ENCODE measurements at places on chromosomes 12 and 14.

DNA sequence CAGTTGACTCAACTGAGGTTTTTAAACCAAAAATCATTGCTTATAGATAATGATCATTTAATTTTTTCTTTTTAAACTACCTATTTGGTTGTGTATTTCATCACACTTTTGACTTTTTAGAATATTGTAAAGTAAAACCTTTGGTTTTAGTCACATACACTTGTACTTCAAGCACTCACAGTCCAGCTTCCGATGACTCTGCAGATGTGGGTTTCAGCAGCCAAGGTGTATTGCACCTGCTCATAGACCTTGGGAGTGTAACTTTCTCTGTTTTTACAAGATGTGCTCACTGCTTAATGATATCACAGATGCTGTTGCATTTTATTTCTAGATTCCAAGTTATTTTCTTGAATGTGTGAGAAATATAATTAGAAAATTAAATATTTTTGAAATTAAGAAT, 188.3 kb upstream of the SLC38A2 start:
- DNase-seq = no peak

DNA sequence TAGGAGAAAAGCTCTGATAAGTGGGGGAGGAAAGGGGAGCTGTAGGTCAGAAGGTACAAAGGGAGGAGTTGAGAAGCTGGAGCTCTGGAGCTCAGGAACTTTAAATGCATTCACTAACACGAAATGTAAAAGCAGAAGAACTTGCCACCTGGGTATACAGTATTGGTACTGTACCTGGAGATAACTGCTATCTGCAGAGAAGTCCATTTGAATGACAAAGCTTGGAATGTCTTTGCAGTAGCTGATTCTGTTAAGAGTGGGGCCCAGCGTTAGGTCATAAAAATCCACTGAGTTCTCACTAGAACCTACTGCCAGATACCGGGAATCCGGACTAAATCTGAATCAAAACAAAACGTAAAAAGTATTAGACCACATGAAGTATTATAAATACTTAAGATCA, 55.6 kb downstream of the ZC3H14 start:
- no peak for DNase-seq

DNA sequence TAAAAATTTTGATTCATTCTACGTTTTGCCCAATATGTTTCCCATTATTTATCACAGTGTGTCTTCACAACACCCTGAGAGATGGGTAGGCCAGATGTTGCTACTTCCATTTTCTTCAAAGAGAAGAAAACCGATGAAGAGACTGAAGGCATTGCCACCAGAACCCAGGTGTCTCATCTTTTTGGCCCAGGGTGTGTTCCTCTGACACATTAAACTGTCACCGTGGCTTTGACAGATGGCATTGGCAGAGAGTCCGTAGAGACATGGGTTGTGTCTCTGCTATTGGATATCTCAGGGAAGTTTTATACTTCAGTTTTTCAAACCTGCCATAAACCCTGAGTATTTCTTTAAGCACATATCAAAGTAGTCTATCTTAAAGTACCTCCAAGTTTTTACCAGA, 11.3 kb upstream of the NUDT4 start:
- no peak for DNase-seq

DNA sequence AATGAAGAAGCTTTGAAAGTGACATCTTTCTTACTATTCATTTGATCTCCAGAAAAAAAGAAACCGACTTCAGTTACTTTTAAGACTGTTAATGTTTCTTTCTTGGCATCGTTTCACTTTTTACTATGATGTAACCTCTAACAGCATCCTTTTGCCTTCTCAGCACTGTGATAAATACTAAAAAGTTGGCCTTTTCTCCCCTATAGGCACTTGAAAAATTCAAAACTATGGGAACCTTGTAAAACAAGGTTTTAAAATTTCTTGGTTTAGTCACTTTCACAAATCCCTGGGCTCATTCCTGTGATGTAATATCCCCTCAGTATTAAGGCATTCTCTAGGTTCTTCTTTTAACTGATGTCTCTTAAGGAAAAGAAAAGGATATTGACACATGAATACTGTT, 281.8 kb downstream of the EGLN3 start:
- no peak for DNase-seq

- DNase-seq = no peak
These were observed 10.5 kb downstream of the MLXIP start for GRCh38 chr12:122089077-122089476.

DNA sequence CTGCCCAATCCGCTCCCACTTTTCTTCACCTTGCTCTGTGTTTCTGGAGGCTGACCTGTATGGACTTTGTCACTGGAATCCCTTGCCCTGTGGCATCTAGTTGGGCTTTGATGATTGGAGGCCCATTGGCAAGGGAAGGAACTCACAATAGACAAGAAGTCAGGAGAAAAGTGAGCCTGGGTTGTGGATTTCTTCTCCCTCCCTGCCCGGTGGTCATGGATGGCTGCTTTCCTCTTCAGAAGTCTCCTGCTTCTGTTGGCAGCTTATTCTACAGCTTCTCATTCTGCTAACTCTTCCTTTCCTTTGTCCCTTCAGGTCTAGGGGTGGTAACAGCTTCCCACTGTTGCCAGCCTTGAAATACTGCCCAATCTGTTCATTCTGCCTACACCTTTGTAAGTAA, 13.9 kb upstream of the CCDC60 start:
- no peak for DNase-seq

DNA sequence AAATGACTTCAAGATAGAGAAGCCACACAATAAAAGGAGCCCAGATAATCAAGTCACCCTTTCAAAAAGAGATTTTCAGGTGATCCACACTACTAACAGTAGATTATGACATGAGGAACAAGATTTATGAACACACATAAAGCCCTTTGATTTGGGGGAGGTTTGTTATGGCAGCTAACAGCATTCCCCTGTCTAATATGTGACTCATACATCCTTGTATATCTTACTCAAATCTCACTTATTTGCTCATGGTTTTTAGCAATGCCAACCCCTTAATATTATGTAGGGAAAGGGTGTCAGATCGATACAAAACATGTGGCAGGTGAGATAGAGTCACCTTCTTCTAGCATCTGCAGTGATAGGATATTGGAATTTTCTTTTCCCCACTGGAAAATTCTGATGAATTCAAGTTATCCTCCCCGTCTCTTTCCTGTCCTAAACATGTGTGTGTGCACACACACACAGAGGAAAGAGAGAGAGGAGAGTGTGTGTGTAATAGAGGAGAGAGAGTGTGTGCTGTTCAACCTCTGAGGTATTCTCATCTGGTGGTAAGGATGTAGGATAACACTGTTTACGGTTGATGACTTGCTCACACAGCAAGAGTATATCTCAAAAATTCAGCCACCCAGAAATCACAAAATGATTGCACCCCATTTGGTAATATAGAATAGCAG, 319.9 kb downstream of the KCNC2 start:
- DNase-seq = no peak

DNA sequence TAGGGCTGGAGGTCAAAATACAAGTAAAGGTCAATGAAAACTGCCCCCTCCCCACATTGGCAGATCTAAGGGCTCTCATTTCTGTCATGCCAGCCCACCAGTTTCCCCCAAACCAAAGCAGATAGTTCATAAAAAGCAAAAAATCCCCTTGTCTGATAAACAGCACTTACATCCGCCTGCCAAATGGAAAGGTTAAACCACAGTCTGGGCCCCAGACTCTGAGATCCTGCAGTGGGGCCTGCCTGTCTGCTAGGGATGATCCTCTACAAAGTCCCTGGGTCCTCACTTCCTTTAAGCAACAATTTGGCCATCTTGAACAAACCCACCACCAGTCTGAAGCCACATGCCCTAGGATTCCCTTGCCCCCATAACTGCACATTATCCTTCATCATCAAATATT, 9.7 kb upstream of the RPS26 start:
- no peak for DNase-seq

DNA sequence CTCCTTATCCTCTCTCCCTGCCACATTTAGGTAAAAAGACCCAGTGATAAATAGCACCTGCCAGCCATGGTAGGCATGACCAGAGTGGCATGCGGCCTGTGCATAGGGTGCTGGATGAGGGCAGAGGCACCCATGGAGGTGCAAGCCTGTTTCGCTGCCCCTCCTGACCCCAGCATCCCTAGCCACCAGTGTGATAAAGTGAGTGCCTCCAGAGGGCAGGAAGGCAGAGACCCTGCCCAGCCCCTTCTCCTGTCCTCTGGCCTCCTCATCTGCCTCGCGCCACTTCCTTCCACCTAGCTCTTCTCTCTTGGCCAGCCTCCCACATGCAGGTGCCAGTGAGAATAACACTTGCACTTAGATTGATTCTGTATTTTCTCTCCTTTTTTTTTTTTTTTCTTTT, 108.3 kb upstream of the FUT8 start:
- DNase-seq = no peak

DNA sequence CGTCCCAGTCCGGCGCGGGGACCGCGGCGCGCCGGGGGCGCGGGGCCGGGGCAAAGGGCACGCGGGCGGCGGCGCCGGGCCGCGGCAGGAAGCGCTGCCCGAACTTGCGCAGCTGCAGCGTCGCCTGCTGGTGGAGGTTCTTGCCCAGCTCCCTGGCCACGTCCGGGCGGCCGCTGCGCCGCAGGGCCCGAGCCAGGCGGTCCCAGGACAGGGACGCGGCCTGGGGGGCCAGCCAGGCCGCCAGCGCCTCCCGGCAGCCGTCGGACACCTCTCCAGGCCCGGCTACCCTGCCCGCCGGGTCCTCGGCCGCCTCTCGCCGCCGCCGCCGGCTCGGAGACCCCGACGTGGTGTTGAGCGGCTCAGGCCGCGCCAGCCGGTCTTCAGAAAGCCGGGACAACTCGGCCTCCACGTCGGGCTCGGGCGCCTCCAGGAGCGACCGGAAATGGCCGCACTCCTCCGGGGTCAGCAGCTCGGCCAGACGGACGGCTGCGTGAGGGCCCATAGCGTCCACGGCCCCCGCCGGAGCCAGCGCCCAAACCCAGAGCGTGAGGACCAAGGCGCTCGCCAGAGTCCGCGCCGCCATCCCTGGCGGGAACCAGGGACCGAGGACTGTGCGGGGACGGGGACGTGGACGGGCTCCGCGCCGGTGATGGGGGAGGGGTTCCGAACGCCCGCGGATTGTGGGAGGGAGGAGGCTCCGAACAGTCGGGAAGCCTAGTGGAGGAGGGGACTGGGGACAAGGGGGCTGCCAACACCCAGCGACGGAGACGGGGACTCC, 34.0 kb downstream of the FIGNL2 start:
- peak; percentile 31 for DNase-seq

- no peak for DNase-seq
These were observed 7.8 kb downstream of the KMT5A start for GRCh38 chr12:123391546-123392343.

DNA sequence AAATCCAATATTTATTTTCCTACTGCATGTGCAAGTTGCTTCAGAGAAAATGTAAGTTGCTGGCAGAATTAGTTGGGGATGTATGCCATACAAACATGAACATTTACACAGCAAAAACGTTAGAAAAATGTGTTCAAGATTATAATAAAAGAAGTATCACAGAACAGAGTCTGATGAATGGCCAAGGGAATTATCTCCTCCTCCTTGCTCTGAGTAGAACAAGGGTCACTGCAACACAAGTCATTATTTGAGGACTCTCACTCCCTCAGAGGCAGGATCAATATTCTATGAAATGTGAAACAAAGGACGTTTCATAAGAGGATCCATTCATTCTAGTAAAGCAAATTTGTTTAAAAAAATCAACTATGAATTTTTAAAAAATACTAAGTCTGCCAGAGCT, 177.8 kb downstream of the PRKD1 start:
- DNase-seq = no peak

- DNase-seq = no peak
These were observed 62.8 kb upstream of the RFLNA start for GRCh38 chr12:124231980-124232653.

DNA sequence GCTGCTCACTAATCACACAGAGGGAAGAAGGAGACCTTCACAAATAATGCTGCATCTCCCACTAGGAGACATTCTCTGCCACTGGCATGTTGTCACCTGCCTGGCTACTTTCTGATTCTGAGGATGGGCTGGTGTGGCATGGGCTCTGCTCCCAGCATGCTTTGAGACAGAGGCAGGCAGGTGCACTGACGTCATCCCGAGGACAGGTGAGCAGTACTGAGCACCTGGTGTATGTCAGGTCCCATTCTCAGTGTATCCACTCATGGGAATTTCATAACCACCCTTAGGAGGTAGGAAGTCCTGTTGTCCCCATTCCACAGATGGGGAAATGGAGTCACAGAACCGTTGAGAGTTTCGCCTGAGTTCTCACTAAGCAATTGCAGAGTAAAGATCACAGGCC, 597.9 kb downstream of the VRK1 start:
- DNase-seq = no peak

GRCh38 chr14:93032421-93032936, 83.2 kb downstream of the ITPK1 start:
- no peak for DNase-seq

GRCh38 chr14:100306101-100306997, at the start of gene SLC25A29:
TSS of gene SLC25A29 (minus strand) at chr14:100306444. CDS start at chr14:100306232, 212 bp downstream.
- DNase-seq = peak; percentile 59

GRCh38 chr12:94614288-94614721, 36.1 kb downstream of the TMCC3 start:
- DNase-seq = no peak

- DNase-seq = no peak
These were observed 84.0 kb downstream of the BEGAIN start for GRCh38 chr14:100503251-100503650.

DNA sequence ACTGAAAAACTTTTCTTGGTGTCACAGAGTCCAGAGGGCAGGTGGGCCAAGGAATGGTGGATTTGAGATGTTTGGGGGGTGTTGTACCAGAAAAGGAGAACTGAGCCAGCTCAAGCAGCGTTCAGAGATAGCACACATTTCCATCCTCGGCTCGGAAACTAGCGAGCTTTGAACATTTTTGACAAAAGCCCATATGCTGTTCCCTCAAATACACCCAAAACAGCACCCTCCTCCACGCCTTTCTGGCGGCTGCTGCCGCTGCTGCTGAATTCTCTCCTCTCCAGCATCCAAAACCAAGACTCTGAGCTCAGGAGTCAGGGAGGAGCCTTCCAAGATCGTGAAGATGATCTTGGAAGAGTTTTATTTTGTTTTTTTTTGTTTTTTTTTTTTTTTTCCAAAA, 961 bp downstream of the SRRM4 start:
- DNase-seq = no peak

- DNase-seq = no peak
These were observed 44.9 kb upstream of the GAS2L3 start for GRCh38 chr12:100528471-100529127.

GRCh38 chr14:75448209-75448608, 20.4 kb downstream of the JDP2 start:
- DNase-seq = no peak

Measured in stimulated activated CD8-positive, alpha-beta memory T cell treated with anti-CD3 and anti-CD28 coated beads, Interleukin-7, amount 100 ng/mL, for 1 hour (primary cell).